ENCODE measurements at places on chromosomes 7 and 10.

DNA sequence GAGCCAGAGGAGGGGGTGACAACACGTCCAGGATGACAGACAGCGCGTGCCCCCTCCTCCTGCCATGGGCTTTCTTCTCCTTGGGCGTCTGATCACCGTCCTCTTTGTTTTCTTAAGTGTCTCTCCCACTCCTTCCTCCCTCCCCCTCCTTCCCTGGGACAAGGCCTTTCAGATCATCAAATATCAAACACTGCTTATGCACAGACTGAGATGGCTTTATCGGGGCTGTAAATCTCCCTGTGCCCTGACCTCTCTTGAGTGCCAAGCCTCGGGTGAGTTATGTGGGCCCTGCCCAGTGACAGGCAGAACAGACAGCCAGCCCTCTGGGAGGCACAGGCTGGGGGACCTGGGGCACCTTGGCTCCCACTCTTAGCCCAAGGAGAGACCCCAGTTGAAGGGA is 116.4 kb downstream of the C10orf105 start:
- DNase-seq, result no peak

DNA sequence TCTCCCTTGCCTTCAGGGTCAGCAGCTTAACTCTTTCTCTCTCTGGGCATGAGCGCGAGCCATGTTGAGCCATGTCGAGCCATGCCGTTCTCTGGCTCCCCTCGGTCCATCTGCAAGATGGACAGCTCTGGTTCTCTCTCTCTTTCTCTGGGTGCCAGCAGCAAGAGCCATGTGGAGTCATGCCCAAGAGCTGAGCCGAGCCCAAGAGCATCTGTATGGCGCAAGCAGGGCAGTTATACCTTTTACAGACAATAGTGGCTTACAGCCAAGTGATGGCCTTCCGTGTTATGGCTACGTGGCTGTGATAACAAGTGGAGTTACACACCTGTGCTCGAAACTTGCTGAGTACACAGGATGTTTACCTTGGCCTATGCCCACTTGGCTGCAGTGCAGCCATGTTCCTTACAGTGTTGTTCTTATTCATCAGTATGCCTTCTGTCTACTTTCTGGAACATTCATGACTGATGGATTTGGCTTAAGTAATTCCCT is 327.7 kb downstream of the GLRX3 start:
- DNase-seq, result no peak

GRCh38 chr7:31687024-31687748 is at the start of gene PPP1R17:
Gene PPP1R17, plus strand, starts transcription at chr7:31687215. Its CDS starts 5,227 bp downstream, at chr7:31692442.
- no peak for DNase-seq

- DNase-seq, result no peak
Observed at GRCh38 chr10:57849691-57850357, 417.9 kb downstream of the IPMK start.

DNA sequence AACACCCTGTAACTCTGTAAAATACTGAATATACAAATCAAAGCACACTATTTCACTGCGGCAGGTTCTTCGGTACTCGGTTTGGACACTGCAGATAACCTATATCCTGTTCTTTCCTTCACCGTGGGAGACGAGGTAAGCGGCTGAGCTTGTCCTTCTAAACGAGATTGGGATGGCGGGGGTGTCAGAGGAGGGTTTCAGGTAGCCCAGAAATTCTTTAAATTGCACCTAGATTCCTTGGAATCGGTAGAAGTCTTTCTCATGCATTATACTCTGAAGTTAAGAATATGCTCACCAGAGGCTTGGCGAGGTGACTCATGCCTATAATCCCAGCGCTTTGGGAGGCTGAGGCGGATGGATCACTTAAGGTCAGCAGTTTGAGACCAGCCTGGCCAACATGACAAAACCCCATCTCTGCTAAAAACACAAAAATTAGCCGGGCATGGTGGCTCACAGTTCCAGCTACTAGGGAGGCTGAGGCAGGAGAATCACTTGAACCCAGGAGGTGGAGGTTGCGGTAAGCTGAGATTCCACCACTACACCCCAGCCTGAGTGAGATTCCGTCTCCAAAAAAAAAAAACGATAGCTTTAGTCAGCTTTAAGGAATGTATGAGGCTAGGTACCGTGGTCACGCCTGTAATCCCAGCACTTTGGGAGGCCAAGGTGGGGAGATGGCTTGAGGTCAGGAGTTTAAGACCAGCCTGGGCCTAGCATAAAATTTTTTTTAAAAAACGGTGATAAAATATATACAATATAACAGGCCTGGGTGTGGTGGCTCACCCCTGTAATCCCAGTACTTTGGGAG is 10.1 kb upstream of the LAT2 start:
- no peak for DNase-seq
